ENCODE measurements at places on chromosomes 1 and 21.

- DNase-seq = no peak
Observed at GRCh38 chr1:50332941-50333594, 90.2 kb downstream of the DMRTA2 start.

- no peak for DNase-seq
Observed at GRCh38 chr21:39003982-39004633, 179.1 kb downstream of the PSMG1 start.

DNA sequence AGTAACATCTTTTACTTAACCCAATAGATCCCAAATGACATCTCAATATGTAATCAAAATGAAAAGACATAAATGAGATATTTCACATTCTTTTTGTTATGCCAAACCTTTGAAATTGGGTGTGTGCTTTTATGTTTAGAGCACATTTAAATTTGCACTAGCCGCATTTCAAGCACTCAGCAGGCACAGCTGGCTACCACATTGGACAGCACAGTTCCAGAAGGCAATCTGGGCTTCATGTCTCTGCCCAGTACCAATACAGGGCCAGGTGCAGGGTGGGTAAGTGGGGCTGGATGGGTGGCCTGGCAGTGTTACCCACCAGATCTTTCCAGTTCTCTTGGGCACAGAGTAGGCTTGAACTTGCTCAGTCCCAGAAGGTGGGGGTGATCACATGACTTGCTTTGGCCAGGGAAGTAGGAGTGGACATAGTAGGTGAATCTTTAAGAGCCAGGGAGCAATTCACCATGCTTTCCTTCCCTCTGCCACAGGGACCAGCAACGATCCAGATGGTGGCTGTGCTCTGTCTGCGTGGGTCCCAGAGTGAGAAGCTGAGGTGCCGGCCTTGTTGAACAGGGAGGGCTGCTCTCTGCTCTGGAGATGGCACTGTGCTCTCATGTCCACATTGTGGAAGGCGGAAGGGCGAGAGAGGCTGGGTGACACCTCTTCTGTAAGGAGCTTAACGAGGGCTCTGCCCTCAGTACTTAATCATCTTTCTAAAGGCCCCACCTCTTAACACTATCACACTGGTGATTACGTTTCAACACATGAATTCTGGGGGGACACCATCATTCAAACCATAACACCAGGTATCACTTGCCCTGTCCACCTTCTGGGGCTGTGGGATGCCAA, 261.4 kb downstream of the GRIK3 start:
- DNase-seq = no peak

- DNase-seq = no peak
Observed at GRCh38 chr1:118949315-118949714, 38.8 kb downstream of the TBX15 start.

- no peak for DNase-seq
Observed at GRCh38 chr1:64934115-64934877, 32.1 kb downstream of the JAK1 start.

- no peak for DNase-seq
Observed at GRCh38 chr1:159937054-159937750, 8.2 kb downstream of the IGSF9 start.

DNA sequence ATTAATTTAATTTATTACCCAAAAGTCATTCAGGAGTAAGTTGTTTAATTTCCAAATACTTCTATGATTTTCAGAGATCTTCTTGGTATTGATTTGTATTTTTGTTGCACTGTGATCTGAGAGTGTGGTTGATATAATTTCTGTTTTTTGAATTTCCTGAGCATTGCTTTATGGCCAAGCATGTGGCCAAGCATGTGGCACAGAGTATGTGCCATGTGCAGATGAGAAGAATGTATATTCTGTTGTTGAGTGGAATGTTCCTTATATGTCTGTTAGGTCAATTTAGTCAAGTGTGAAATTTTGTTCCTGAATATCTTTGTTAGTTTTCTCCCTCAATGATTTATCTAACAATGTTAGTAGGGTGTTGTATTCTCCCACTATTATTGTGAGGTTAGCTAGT, 25.3 kb upstream of the IFI16 start:
- no peak for DNase-seq

GRCh38 chr1:78591971-78592370, 28.3 kb upstream of the IFI44L start:
- no peak for DNase-seq

- DNase-seq = no peak
Observed at GRCh38 chr1:117537291-117537920, 68.4 kb upstream of the TENT5C start.

DNA sequence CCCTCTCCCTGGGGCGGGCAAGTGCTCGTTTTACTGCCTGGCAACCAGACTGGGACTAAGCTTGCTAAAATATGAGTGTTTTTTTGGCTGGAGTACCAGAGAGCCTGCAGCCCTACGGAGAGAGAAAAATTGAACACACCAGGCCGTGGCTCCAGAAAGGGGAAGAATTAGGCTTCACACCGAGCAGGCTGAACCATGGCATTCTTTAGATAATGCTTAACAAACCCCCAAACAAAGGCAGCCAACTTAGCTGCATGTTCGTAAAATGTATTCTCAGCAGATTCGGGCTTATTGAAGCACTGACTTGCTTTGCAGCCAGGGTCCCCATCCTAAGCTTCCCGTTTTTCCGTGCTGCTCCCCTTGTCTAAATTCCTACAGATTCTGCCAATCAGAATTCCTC, 76.6 kb downstream of the LMX1A start:
- DNase-seq = no peak

DNA sequence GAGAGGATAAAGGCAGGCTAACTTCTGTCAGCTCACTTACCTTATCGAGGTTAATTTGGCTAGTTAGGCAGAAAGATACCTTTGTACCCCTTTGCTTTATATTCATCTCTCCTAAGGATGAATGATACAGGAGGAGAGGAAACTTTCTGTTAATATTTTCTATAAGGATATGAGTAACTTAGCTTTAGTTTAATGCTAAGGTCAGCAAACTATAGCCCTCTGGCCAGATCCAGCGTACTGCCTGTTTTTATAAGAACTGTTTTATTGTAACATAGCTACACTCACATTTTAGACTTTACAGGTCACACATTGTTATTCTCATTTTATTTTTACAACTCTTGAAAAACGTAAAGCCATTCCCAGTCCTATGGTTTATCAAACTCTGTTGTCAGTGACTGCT, 18.1 kb downstream of the DHX9 start:
- no peak for DNase-seq

DNA sequence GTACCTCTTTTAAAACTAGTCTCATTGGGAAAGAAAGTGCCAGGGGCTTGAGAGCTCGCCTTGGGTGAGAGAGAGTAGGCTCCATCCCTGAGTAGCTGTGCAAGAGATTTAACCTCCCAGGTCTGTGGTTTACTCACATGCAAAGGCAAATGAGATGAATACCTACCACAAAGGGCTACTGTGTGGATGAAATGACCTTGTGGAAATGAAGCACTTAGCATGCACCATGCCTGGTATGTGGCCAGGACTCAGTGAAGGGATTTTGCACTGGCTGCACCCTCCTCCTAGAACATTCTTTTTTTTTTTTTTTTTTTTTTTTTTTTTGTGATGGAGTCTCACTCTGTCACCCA, 120.3 kb downstream of the PROX1 start:
- DNase-seq = no peak

- DNase-seq = no peak
Observed at GRCh38 chr1:174877208-174877673, 122.5 kb upstream of the CACYBP start.

DNA sequence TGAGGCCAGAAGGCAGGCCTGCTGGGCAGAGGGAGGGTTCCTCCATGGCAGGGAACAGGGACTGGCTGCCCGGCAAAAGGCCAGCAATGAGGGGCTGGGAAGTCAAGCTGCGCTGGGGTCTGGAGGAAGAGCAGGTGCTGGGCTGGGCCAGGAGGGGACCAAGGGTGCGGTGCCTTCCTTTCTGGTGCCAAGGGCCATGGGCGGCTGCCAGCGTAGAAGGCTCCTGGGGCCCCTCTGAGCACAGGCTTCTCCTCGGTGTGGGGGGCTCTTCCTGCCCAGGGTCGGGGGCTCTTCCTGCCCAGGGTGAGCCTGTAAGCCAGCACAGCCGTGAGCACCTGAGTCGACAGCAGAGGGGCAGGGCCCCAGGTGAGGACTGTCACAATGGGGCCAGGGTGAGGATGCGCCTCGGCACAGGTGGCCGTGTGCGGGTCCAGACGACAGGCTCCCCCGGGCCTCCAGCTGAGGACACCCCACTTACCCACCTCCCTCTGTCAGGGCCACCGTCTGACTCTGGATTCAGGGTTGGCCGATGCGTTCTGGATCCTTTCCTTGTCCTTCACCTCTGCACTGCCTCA, 10.7 kb upstream of the DNMT3L start:
- no peak for DNase-seq

DNA sequence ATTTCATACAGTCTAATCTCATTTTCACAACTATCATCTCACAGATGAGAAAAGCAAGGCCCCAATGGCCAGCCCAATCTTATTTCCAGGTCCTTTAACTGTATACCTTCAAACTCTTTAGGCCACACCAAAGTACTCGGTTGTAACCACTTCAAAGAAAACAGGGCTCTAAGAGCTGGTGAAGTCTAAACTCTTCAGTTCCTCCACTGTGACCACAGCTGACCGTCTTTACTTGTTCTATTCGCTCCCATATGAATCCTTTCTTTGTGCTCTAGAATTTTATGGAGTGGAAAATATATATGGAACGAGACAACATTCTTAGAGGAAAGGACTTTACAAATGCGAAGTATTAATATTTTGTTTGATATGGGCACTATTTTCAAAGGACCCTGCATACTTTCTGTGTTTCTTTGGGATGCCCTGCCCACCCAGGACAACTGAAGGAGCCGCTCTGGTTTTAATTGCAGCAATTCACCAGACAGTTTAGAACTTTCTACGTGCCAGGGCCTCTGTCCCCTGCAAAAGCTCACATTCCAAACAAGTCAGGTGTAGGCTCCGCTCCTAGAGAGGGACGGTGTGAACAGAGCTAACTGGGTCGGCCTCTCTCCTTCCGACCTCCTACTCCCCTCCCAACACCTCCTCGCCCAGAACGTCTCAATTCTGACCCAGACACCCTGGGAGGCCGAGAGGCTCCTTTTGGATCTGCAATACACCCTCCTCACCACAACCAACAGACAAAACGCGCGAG, 15.7 kb downstream of the IER5 start:
- DNase-seq = no peak

DNA sequence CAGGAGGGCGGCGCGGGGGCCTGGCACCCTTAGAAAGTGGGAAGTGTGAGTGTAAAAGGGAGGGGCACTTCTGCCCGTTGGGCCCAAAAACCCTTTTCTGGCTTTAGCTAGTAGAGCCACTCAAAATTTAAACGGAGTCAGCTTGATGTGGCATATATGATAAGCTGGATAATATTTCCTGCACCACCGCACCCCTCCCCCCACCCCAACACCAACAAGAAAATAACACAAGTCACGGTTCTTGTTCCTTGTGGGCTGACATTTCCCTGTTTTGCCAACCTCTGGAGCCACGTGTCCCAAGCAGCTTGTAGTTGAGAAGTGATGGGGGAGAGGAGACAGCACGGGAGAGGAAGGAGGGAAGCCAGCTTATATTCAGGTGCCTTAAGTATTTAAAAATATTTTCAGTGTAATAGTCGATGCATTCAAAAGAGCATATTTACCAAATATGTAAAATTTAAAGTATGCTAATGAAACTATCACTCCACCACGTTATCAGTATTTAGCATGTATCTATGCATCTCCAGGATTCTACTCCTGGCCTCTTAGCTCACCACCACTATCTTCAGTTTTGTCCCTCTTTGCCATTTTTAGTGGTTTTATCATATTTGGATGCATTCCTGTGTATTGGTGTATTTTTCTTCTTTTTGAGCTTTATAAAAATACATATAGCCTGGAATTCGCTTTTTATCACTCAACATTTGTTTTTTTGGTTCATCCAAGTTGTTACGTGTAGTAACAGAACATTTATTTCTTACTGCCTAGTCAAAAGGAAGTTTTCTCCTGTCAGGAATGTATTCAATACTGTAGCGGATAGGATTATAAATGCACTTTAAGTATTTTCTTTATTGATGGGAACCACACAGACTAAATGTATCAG, 773 bp upstream of the DDX59 start:
- no peak for DNase-seq

- DNase-seq = no peak
Observed at GRCh38 chr1:193562121-193562520, 375.7 kb upstream of the B3GALT2 start.

DNA sequence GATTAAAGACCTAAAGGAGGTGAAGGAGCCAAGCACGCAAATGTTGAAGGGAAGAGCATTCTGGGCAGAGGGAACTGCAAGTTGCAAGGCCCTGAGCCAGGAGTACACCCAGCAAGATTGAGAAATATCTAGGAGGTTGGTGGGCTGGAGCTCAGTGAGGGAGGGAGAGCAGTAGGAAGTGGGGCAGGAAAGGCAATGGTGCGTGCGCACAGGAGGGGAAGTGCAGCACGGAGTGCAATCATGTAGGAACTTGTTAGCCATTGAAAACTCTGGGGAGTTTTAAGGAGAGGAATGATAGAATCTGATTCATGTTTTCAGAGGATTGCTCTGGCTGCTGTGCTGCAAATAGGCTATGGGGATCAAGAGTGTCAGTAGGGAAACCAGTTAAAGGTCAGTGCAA, 13.2 kb upstream of the IGSF3 start:
- no peak for DNase-seq

DNA sequence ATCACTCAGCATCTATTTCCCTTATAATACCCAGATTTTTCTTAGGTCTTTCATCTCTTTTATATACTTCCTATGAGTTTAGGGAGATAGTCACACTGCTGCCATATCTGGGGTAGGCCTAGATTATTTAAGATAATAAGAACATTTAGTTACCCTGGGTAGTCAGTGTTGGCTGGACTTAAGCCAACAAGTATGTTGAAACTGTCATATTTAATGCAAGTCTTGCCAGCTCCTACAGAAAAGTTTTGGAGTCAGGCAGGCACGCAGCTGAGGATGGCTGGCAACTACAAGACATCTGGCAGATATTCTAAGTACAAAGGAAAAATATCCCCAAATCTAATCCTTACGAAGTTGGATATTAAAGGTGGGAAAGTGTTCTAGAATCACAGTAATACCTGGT, 19.2 kb upstream of the DEPDC1 start:
- DNase-seq = no peak

GRCh38 chr1:196144588-196144987, 463.7 kb downstream of the KCNT2 start:
- no peak for DNase-seq

DNA sequence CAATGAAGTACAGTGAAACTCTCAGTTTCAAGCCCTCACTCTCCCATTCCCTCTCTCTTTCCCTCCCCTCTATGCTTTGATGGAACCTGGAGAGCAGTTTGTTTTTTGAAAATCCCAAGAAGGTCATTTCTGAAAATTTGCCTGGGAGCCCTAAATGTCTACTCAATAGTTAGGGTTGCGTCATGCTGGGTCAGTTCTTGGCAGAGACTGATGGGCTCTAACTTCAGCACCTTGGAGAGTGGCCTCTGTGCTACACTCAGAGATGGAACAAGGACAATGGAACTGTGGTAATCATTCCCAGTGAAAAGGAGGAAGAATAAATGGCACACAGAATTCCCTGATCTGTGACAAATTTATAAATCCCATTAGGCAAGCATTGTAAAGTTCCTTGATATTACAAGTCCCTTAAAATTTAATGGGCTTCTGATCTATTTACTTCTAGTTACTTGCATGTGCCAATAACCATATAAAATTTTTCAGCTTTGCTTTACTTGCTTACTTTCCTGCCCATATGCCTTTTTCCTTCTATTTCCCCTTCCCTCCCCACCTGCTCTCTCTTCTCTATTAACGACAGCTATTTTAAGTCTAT, 182.9 kb upstream of the KCND3 start:
- DNase-seq = no peak

- DNase-seq = no peak
Observed at GRCh38 chr1:24888971-24889676, 41.0 kb downstream of the RUNX3 start.

- DNase-seq = no peak
Observed at GRCh38 chr1:77639557-77640069, 42.8 kb downstream of the ZZZ3 start.

GRCh38 chr1:33736496-33736895, 127.4 kb upstream of the HMGB4 start:
- DNase-seq = no peak

All from activated CD4-positive, alpha-beta T cell treated with anti-CD3 and anti-CD28 coated beads, Interleukin-2, amount 50 U/mL, for 24 hours (primary cell).